ENCODE measurements at places on chromosomes 6 and 20.

DNA sequence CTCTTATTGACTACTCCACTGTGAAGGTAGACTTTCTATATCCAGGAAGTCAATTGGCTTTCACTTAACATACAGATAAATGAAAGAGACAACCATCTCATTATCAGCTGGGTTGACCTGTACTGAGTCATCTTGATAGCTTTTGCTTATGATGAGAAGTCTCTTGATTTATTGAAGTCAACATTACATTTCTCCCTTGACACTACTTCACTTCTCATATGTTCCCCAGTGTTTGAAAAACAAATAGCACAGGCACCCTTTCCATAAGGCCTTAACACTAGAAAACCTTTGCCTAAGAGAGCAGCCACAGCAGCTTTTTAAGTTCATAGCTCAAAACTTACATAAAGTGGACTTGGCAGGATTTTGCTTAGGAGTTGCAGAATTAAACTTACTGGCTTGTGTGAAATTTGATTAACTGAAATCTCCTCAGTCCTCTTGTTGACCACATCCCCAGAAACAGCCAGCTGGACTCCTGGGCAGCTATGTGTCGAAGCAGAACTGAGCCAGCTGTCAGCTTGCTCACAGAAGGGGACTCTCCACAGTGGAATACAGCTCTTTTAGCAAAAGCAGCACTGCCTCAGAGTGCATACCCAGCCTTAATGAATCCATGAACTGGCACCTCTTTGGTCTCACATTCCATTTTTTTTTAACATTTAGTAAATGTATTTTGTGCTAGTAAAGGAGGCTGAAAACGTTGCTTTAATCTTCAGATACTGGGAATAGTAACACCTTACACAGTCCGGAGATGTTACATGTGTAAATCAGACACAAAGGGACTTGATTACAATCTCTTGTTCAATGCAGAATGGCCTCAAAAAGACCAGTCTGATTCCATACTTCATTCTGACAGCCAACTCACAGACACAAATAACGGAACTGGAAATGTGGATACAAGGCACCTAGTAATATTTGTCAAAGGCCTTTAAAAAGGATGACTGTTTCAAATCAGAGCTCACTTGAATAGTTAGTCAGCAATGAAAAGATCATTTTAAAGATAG is 1532.7 kb downstream of the HACE1 start:
- DNase-seq, result no peak

DNA sequence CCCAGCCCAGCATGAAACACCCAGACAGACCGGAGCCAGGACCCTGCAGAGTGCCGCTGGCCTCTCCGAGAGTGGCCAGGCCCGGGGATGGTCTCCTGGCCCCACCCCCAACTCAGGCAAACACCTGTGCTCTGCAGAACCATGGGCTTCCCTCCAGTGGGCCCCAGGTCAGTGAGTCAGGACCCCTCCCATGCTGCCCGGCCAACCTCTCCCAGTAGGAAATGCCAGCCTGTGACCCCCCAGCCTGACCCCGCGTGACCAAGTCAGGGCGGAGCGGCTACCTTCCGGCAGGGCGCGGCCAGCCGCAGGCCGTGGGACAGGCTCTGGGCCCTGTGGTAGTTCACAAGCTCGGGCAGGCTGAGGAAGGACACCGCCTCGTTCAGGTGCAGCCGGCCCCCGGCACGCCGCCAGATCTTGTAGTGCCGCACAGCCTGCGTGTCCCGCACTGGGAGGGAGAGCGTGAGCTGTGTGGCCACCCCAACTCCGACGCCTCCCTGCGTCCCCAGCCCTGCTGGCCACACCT is 3.2 kb downstream of the PTK6 start:
- DNase-seq, result no peak

DNA sequence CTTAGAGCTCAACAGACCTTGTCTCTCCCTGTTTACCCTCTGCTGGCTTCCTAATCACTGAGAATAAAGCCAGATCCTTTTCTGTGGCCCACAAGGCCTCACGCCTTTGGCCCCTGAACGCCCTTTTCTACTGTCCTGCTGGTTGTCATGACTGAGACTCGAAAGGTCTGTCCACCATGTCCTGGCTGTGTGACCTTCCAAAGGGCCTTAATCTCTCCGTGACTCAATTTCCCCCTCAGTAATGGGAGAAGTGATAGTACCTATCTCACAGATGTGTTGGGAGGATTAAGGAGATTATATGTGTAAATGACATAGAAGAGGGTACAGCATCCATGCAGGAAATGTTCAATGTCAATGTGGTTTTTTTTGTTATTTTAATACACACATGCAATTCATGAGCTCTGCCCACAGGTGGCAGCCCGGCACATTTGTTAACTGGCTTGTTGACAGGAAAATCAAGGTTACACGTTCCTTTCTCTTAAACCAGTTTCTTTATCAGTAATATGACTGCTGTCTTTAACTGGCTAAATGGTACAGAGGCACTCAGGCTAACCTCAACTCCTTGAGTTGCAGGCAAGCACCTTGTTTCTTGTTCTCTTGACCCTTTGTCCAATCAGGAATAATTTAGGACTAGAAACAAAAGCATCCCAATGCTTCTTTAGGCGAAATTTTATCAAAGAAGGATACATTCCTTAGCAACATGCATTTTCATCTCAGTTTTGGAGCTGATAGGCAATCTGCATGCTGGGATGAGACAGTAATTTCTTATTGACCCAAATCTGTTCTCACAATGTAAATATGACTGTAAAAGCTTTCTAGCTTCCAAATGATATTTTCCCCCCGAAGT is 16.6 kb downstream of the SLC22A1 start:
- no peak for DNase-seq

DNA sequence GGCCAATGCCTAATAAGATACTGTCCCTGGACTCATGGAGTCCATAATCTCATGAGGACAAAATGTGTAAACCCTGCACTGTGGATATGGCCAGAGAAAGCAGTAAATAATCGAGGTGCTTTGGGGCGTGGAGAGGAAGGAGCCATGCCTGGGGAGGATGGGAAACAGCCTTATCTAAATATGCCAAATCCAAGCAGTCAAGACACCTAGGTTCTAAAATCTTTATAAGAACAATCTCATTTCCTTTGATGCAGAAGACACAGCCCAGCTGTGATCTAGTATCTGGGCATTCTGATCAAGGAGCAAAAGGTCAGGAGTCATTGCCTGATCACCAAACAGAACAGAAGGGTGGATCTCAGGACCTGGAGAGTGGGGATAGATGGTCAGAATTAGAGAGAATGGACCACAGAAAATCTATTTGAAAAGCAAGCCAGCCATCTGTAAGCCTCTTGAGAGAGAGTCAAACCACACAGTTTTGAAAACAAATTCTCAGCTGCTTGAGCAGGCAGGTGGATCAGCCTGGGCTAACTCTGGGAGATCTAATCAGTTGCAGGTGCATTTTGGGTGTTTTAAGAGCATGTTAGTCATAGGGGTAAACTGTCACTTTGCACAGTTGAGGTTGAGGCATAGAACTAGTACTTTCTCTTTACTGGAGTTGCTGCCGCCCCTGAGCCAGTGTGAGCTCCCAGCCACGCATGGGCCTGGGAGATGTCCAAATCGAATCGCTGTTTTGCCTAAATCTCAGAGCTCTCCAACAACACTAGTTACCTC is 130.8 kb upstream of the TNFAIP3 start:
- no peak for DNase-seq

GRCh38 chr20:2524709-2525506 is 11.5 kb upstream of the TMC2 start:
- no peak for DNase-seq

DNA sequence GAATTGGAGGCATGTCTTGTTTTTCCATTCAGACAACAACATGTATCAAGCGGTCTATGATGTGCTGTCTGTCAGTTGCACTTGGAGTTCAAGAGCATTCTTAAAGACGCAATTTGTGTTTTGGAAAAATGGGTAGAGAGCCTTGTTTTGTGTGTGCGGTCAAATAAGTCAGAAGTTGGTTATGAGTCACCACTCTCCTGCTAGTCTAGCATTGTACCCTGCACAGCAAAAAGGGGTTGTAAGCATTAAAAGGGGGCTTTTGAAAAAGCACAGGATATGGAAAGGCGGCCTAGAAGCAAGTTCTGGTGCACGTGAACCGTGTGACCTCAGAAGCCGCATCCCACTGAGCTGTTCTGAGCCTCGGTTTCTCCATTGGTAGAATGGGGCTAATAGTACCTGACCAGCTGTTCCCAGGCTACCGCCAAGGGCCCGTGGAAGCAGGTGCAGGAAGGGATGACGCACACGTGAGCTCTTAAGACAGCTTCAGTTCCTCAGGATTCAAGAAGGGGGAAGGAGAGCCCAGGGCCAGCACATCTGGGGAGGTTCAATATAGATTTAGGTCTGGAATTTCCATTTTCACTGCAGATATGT is 61.6 kb upstream of the SNX9 start:
- DNase-seq, result no peak

DNA sequence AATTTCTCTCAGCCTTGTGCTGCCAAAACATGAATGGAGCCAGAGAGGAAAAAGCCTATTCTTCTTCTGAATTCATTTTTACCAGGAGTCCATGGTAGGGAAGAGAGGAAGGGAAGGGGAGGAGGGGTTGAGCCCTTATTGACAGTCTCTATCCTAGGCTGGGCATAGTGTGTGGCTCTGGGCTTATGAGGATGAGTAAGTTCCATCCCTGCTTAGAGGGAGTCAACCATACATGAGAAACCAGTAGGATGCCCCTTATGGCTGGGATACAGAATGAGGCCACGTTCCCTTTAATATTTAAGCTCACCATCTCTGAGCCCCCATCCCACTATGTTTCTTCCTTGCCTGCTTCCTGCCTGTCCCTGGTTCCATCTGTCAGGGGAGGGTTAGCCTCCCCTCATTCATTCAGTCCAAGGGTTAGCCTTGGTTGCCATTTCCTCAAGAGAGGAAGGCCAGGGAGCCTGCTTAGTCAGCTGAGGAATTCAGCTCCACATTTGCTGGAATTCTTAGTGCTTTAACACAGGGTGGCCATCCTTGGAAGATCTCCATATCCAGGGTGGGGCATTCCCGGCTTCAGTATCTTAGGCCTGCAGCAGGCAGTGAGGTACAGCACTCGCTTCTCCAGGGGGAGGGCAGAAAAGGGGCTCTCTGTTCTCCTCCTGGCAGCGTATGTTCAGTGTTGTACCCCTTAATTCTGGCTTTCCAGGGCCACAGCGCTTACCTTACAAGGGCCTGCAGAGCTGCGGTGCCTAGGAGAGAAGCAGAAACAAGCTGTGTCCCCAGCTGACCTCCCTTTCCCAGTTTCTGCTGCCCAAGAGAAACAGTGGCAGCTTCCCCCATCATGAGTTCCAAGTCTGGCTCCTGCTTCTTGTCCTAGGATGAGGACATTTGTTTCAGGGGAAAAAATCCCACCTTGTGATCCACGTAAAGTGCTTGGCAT is 12.5 kb downstream of the SIRT5 start:
- DNase-seq, result no peak

DNA sequence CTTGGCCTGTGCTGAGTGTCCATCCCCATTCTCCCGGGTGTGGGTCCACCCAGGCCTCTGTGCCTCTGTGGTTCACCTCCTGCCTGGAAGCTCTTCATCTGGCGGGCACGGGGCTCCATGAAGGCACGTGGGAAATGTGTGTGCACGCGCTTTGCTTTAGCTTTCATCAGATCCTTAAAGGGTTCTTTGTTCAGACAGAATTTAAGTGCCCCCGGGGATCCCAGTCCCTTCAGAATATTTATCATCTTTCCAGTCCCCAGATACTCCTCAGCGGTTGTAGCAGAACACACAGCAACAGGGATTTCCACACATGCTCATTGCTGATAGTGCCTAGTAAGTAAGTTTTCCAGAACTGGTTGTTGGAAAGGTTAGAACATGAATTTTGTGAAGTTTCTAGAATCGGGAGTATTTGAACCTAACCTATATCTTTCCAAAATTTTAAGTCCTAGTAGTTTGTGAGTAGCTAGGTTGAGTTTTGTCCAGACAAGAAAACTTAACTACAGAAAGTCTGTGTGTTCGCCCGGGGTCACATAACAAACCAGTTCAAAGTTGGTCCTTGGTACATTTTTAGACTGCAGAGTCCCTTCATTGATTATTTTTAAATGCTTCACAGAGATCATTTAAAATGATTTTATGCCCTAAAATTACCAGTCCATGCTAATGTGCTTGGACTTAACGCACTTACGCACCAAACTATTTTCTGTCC is 67.7 kb downstream of the RPP40 start:
- DNase-seq, result no peak

GRCh38 chr6:95083506-95083905 is 493.8 kb upstream of the MANEA start:
- no peak for DNase-seq

- DNase-seq, result no peak
Measured at GRCh38 chr6:11282245-11282644, 49.8 kb upstream of the NEDD9 start.

- no peak for DNase-seq
Measured at GRCh38 chr20:4322499-4322898, 307.1 kb upstream of the RNF24 start.

GRCh38 chr6:11631008-11631407 is 93.5 kb downstream of the TMEM170B start:
- DNase-seq, result no peak

DNA sequence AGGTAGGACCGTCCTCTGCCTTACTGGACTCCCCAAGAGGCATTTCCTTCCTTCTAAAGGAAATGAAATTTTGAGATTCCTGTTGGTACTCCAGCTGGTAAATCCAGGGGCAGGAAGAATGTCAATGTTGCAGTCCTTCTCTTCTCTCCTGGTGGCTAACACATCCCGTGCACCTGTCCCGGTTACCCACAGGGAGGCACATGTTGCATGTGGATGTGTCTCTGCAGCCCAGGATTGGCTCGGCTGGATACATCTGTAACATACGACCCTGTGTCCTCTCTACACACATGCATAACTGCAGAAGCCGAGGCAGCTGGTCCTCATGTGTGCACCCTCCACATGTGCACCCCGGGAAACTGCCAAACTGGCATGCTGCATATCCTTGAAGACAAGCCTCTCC is 1.3 kb upstream of the LRFN2 start:
- DNase-seq, result no peak

DNA sequence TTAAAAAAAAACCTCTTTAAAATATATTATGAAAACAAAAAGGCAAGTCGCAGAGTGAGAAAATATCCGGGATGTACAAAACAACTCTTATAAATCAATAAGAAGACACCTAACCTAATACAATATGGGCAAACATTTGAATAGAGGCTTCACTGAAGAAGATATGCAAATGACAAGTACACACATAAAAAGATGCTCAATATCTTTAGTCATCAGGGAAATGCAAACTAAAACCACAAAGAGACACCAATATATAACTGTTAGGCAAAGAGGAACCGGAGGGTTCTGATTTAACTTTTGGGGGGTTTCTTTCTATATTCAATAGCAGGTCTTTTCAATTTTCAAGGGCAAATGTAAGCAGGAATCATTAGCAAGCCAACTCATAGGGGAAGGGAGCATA is 480.7 kb upstream of the SPTLC3 start:
- no peak for DNase-seq

DNA sequence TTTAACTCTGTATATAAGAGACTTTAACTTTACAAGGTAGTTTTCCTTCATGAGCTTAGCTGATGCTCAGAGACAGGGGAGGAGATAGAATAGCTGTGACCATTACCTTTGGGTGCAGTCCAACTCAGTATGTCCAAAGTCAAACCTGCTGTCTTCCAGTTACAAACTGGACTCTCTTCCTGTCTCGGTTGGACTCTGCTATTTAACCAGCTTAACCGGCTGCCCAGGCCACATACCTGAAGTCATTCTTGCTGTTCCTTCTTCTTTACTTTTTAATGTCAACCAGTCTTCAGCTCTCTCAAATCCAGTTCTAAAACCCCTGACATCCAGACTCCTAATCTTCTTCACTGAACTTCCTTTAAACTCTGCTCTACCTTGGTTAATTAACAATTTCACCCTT is 138.3 kb upstream of the TSHZ2 start:
- no peak for DNase-seq
